Activated CD4-positive, alpha-beta T cell treated with anti-CD3 and anti-CD28 coated beads, Interleukin-2, amount 50 U/mL, for 24 hours (primary cell): ENCODE measurements at places on chromosomes 3 and 15.

DNA sequence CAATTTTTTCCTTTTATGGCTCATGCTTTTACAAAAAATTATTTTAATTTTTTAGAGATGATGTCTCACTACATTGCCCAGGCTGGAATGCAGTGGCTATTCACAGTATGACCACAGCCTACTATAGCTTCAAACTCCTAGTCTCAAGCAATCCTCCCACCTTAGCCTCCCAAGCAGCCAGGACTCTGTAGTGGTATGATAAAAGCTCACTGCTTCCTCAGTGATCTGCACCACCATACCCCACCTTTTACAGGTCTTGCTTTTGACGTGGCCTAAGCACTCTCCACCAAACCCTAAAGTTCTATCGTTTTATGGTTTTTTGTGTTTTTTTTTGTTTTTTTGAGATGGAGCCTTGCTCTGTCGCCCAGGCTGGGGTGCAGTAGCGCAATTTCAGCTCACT is 14.0 kb upstream of the TMF1 start:
- no peak for DNase-seq

DNA sequence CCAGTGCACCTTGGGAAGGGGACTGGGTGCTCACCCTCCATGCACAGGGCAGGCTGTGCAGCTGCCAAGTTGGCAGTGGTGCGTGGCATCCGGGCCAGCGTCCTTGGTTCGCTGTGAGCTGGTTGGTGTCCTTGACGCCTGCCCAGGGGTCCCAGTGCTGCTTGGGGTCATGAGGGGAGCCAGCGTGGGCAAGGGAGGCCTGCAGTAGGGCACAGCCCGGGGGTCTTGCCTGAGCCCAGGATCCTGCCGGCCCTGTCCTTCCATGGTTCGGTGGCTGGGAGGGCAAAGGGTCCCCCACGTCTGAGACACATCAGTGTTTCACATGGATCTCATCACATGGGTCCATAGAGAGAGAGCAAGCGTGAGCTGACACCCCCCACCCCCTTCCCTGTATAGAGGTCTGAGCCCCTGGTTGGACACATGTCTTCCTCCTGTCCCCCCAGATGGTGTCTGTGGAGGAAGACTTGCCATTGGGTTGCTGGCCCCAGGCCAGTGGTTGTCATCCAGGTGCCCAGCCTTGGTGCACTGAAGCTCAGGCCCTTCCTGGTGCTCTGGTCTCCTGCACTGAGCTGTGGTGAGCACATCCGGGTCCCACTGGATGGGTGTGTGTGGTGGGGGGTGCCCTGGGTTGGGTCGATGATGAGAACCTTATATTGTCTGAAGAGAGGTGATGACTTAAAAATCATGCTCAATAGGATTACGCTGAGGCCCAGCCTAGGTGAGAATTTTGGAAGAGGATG is 232.3 kb downstream of the SNRPN start:
- DNase-seq = no peak

DNA sequence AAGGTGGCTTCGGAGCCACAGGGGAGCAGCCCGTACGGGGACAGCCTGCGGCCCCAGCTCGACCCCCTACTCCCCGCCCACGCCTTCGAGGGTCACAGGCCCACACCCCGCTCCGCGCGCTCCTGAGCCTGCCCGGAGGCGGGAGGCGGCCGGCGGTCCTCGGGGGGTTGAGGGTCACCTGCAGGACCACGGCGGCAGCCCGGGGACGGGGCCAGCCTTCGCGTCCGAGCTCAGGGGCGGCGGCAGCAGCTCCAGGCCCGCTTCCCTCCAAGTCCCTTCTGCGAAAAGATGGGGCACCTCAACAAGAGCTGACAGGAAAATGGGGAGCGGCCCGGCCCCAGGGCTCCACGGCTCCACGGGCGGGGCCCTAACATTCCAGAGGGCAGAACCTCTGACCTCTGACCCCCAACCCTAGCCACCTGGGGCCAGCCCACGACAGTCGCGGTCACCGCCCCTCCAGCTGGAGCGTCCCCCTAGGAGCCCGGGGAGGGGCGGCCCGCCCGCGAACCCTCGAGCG is 428 bp downstream of the LYSMD4 start:
- no peak for DNase-seq

DNA sequence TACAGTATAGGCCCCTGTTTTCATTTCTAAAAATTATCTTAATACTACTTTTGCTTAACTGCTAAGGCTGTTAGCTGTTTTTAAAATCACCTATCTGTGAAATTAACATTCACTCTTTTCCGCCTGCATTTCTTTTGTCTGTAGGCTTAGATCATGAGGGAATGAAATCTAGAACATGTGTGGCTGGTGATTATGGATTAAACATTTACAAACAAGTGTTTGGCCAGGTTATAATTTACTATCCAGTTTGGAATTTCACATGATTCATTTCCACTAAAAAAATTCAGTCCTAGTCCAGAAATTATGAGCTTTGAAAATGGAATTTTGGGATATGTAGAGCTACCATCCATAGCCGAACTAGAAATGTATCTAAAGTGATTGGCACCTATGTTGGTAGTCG is 39.1 kb downstream of the GOLM2 start:
- DNase-seq = no peak

GRCh38 chr3:53712817-53713388 is 133.3 kb downstream of the CHDH start:
- no peak for DNase-seq

GRCh38 chr3:8987226-8987625 is 24.0 kb upstream of the RAD18 start:
- no peak for DNase-seq

DNA sequence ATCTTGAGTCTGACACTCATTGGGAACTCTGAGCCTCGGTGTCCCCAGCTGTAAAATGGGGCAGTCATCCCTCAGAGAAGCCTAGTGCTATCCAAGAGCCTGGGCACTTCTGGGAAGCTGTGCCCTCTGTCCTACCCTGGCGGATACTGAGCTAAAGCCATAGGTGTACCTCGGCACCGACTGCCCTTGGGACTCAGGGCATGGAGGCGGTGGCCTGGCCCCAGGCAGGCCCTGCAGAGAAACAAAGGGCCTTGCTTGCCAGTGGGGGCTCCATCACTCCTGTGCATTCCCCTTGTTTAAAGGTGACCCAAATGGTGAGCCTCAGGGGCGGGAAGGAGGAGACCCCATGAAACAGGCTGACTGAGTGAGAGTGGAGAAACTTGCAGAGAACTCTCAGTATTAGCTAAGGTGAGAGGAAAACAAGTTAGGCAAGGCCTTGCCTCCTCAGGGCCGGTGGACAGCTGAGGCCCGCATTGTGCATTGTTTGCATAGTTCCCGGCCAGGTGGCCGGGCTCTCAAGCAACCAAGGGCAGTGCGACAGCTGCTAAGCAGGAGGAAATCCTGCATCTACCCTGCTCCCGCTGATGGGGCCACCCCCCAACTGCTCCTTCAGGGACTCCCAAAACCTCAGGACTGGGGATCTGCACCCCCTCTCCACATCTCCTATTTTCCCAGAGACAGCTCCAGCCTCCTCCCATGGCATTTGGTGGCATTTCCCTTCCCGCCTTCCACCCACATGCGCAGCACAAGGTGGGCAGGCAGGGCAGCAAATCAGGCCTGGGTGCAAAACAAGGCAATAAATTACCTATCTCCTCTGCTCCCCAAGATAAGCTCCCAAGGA is 4.3 kb downstream of the PFKFB4 start:
- no peak for DNase-seq

DNA sequence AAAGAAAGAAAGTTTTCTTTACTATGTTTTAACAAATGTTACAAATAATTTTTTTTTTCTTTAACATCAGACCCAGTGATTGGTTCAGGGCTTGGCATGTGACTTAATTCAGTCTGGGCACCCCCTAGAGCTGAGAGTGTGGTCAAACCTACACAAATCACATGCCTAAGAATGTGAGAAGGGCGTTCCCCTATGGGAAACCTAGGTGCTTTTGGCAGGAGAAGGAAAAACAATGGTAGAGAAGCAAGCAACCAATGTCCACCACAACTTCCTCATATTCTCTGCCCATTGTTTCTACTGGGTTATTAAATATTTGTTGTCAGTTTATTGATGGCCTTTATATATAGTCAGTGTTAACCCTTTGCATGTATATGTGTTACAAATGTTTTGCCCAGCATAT is 21.4 kb upstream of the PIAS1 start:
- DNase-seq = no peak

GRCh38 chr3:115469649-115470048 is 153.7 kb upstream of the GAP43 start:
- no peak for DNase-seq

- DNase-seq = no peak
Measured at GRCh38 chr15:62969442-62970089, 73.0 kb upstream of the TPM1 start.

DNA sequence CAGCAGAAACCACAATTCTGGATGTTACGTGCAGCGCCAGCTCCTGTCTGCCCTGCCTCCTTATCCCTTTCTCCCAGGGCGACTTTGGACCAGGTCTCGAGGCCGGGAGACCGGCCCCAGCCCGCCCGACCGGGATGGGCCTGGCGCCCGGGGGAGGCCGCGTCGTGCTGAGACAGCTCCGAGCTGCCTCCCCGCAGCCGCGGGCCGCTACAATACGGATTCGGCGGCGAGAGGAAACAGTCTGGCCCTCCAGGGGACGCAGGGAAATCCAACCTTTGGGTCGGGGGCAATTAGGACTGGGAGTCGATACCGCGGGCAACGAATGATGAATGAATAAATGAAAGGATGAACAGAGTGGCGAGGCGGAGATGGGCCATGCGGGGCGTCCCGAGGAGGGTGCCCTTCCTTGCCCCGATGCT is 537 bp downstream of the GRAMD2A start:
- no peak for DNase-seq

DNA sequence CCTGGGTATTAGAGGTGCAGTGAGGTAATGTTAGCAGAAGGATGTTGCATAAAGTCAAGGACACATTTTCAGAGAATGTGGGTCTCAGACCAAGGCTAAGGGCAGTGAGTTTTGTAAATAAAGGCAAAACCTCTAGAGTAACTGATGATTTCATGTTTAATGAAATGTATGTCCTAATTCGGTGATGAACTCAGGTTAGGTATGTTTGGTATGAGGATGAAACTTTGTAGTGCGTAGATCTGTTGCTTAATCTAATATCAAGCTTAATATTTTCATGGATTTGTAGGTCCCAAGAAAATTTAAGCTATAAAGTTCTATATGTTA is 3.6 kb downstream of the USP50 start:
- no peak for DNase-seq

GRCh38 chr3:34237946-34238345 is 439.5 kb downstream of the PDCD6IP start:
- DNase-seq = no peak

DNA sequence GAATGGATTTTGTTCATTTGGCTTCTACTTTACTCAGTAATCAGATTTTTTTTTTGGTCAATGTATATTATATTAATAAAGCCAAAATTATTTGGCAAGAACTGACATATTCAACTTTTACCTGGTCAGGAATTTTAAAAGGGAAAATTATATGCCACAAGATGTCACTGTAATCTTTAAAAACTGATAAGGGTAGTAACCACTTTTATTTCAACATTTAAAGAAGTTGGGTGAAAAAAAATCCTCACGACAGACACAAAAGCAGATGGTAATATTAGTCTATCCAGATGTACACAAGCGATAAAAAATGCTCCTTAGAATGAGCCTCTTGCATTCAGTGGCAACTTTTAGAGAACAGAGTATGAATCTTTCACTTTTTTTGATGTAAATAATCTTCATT is 101.9 kb downstream of the SERPINI1 start:
- no peak for DNase-seq

- DNase-seq = peak; percentile 30
Measured at GRCh38 chr15:65818927-65819562, 27.0 kb upstream of the DENND4A start.

DNA sequence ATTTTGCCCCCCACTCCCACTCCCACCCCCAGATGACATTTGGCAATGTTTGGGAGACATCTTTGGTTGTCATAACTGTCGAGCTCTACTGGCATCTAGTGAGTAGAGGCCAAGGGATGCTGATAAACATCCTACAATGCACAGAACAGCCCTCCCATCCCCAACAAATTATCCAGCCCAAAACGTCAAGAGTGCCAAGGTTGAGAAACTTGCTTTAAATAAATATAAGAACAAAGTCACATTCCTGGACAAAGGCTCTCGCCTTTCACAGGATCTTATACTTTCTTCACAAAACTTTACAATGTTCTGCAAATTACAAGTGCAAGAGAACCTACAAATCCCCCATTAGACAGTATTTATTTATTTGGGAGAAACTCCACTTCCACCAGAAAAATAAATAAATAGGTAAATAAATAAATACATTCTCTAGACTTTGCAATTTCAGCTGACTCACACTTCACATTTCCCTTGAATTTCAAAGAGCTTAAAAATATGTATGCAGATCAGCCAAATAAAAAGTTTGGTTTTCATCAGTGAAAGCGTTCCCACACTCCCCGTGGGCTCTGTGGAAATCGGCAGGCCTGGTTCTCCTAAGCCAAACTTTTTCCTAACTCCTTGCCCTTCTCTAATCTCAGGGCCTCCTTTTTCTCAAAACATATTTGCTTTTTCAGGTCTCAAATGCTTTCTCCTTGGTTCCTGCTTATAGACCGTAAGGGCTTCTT is 12.7 kb upstream of the CPA3 start:
- DNase-seq = no peak

GRCh38 chr3:156181509-156181908 is 61.1 kb downstream of the KCNAB1 start:
- DNase-seq = no peak

DNA sequence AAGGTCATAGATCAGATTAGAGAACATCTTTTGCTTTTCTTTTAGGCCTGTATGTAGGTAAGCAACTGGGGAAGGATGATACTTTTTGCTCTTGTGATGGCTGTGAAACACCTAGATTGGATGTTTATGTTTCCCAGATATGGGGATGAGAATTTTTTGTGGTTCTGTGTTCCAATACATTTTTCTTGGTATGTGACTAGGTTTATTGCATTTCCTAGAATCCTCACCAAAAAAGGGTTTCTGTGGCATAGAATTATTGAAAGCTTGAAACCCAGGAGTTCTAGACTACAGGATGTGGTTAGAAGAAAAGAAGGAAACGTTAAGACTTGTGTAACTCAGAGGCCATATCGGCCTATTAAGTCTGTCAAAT is 25.8 kb downstream of the OXNAD1 start:
- DNase-seq = no peak

GRCh38 chr3:27090275-27091041 is 278.7 kb downstream of the NEK10 start:
- no peak for DNase-seq
